ENCODE measurements at places on chromosomes 4 and X.
A peak's percentile ranks its signal among the peaks of the same experiment; 100 is the strongest.

GRCh38 chr4:39495446-39496213, 31.6 kb downstream of the UGDH start:
- DNase-seq: no peak

GRCh38 chrX:74421036-74421739, at the start of gene SLC16A2:
TSS of gene SLC16A2 (plus strand) at chrX:74421493. CDS start at chrX:74421638, 145 bp downstream.
- DNase-seq: no peak

DNA sequence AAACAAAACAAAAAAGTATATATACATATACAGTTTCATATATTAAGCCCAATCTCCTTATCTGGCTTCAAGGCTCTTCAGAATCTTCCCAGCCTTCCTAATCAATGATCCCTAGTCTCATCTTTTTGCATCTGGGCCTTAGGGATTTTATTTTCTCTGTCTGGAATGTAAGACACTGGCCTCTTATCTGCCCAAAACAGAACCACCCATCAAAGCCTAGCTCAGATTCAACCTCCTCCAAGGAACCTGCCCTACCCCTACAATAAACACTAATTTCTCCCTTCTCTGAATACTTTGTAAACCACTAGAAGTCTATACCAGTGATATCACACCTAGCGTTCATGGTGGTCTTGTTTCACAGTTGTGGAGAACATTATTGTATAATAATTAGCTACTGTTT, 23.2 kb upstream of the GAB1 start:
- no peak for DNase-seq

- DNase-seq: no peak
Observed at GRCh38 chrX:25941559-25942250, 196.4 kb upstream of the MAGEB18 start.

GRCh38 chrX:69162361-69162865, 2.8 kb downstream of the PJA1 start:
- DNase-seq: no peak

- DNase-seq: no peak
Observed at GRCh38 chr4:128346054-128346716, 58.6 kb upstream of the PGRMC2 start.

GRCh38 chr4:141350122-141350905, 129.6 kb downstream of the ZNF330 start:
- no peak for DNase-seq

- DNase-seq: no peak
Observed at GRCh38 chrX:130669233-130669632, 233.8 kb downstream of the ENOX2 start.

DNA sequence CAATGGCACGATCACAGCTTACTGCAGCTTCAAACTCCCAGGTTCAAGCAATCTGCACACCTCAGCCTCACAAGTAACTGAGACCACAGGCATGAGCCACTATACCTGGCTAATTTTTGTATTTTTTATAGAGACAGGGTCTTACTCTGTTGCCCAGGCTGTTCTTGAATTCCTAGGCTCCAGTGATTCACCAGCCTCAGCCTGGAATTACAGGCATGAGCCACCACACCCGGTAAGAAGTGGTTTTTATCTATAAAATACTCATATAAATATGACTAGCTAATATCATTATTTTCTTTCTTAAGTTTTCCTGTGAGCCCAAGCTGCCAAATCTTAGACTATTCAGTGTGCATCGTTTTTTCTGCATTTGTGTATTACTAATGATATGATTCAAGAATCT, 4.4 kb downstream of the SCFD2 start:
- DNase-seq: no peak

DNA sequence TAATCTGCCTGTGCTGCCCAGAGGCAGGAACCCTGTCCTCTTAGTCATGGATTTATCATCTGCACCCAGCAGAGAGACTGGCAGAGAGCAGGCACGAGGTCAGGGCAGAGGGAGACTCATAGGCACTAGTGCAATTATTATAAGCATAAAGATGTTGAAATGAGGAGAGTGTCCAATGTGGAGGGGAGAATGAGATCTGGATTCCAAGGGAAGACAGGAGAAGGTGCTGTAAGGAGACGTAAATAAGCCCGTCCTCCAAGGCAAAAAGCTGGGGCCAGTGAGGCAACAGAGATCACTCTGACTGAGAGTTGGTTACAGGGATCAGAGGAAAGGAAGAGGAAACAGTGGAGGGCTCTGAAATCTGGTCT, 406.2 kb downstream of the MAPK10 start:
- DNase-seq: no peak

GRCh38 chr4:140153419-140153717, 616 bp downstream of the MAML3 start:
- no peak for DNase-seq

DNA sequence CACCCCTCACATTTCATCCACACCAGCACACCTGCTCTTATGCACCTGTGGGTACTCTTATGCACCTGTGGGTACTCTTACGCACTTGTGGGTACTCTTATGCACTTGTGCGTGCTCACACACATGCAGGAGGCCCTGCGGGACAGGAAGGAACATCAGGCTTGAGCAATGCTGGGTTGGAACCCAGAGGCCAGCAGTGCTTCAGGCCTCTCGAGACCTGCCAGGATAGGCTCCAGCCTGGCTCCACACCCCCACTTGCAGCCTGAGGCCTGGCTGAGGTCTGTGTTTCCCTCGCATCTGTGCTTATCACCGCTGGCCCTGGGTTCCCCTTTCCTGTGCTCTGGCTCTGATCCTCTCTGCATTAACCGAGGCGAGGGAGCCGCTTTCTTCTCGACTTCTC, 34.7 kb downstream of the SORCS2 start:
- no peak for DNase-seq

GRCh38 chrX:10482261-10482660, 138.1 kb downstream of the MID1 start:
- no peak for DNase-seq

- no peak for DNase-seq
Observed at GRCh38 chrX:38699121-38699520, 102.1 kb upstream of the MID1IP1 start.

GRCh38 chrX:56385336-56385735, 153.2 kb downstream of the KLF8 start:
- no peak for DNase-seq

DNA sequence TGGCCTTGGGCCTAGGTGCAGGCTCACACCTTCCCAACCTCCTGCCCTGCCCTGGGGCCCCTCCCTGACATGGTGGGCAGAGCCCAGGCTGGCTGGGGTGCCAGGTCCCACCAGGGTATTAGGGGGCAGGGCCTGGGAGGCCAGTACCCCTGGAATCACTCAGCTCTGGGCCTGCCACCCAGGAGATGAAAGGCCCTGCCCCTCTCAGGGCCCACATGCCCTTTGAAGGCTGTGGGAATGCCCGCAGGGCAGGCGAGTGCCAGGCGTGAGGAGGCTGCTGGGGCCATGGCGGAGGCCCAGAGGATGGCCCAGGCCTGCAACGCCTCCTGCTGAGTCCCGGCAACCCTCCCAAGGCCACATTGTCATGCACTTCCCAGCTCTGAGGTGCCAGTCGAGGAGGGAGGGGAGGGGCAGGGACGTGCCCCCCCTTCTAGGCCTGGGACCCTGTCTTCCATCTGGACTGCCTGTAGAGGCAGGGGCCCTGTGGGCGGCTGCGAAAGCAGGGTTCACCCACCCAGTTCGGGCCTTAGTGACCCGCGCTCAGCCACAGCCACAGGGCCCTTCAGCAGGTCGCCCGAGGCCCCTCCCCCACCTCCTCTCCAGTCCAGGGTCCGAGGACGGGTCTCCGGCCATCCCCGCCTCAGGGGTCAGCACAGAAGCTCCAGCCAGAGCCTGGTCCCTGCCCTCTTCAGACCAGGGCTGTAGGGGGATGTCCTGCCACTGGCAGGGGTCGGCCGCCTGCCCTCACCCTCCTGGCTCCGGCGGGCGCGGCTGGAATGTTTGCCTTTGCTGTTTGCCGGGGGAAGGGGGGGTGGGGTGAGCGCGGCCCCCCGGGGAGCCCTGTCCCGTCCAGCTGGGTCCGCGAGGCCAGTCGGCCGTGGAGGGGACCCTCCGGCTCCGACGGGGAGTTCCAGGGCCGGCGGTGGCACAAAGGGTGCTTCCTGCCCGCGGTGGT, 26.7 kb upstream of the FGFR3 start:
- DNase-seq: no peak

DNA sequence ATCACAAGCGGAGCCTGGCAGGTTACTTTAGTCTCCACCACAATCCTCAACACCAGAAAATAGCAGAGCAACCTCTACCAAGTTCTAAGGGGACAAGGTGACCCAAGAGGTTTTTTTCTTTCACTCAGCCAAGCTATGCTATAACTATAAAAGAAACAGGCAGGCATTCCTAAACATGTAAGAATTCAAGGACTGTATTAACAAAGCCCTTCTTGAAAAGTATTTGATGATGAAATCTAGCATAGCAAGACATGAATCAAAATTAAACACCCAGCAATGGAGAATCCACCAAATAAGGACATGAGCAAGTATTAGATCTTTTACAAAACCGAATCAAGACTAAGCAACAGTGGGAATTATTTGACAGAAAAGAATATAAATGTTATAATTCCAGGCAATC, 25.7 kb upstream of the C1QTNF7 start:
- no peak for DNase-seq

GRCh38 chr4:86894455-86894854, 2.2 kb upstream of the C4orf36 start:
- DNase-seq: no peak

GRCh38 chrX:11215191-11215921, 77.9 kb upstream of the AMELX start:
- DNase-seq: no peak

- DNase-seq: no peak
Observed at GRCh38 chrX:134868771-134869495, 121.9 kb upstream of the SMIM10 start.

DNA sequence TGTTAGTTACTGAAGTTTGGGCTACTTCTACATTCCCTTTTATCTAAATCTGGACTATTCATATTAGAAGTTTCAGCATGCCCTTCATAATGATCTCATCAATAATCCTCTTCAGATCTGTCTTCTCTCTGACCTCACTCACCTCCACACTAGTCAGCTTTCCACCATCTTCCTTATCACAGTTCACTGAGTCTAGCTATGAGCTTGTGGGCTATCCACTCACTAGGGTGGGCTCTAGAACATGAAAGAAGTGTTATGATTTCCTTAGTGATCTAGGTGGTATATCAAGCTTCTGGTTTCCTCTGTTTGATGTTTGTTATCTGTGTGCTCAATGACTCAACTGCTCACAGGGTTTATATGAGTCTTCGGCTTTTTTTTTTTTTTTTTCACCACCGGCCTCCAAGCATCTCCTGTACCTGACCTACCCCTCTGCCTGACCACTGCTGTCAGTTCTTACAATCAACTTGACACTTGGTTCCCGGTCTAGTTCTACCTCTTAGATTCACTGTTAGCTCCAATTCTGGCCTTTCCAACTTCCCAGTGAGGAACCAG, 103.1 kb downstream of the PAPSS1 start:
- DNase-seq: no peak

- DNase-seq: no peak
Observed at GRCh38 chrX:154987940-154988339, 34.6 kb downstream of the F8 start.

GRCh38 chrX:44931441-44931973, 58.5 kb downstream of the KDM6A start:
- no peak for DNase-seq

GRCh38 chr4:71133491-71133890, 140.0 kb downstream of the DCK start:
- DNase-seq: no peak

- no peak for DNase-seq
Observed at GRCh38 chr4:173535957-173536356, 5.9 kb upstream of the HAND2 start.

- no peak for DNase-seq
Observed at GRCh38 chr4:34649716-34650115, 1594.6 kb downstream of the ARAP2 start.

- no peak for DNase-seq
Observed at GRCh38 chr4:62263454-62263853, 1063.3 kb downstream of the ADGRL3 start.

GRCh38 chr4:17787315-17787714, 5.9 kb upstream of the FAM184B start:
- DNase-seq: no peak

GRCh38 chr4:79847411-79847810, 225.6 kb downstream of the ANTXR2 start:
- no peak for DNase-seq

GRCh38 chrX:154715825-154716224, 35.1 kb downstream of the GAB3 start:
- no peak for DNase-seq

DNA sequence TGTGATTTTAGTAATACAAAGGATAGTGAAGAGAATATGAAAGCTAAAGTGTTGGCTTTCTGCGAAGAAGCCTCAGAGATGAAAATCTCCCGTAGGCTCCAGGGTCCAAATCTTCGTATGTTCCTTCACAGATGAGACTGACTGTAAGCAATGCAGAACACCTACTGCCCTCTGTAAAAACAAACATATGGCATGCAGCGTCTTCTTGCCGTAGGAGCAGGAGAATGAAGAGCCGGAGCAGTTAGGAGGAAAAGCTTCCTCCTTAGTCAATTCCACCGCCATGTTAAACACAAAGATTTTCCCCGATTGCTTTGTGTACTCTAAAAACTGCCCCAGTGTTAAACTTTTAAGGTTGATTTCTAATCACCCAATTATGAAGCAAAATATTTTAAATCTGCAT, 22.5 kb downstream of the RWDD4 start:
- DNase-seq: no peak

DNA sequence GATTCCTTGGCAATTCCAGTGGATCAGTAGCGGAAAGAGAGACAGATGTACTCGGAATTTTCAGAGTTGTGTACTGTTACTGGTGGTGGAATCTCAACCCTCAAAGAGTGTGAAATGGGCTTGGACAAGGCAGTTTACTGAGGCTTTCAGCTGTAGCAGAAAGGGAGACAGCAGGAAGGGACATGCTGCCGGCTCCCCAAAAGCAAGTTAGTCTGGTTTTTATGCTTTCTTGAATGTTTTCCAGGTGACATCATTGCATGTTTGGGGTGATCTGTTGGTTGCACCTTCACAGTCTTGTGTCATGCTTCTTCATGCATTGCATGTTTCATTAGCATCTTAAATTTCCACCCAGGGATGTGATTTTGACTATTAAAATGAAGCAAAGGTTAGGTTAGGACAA, 1282.2 kb downstream of the ADGRL3 start:
- no peak for DNase-seq

- DNase-seq: no peak
Observed at GRCh38 chr4:55637272-55637820, 1.2 kb upstream of the NMU start.

- DNase-seq: no peak
Observed at GRCh38 chr4:24910499-24910898, 2.3 kb downstream of the CCDC149 start.

GRCh38 chrX:15686818-15687685, 22.4 kb upstream of the CLTRN start:
- peak; percentile 26 for DNase-seq

DNA sequence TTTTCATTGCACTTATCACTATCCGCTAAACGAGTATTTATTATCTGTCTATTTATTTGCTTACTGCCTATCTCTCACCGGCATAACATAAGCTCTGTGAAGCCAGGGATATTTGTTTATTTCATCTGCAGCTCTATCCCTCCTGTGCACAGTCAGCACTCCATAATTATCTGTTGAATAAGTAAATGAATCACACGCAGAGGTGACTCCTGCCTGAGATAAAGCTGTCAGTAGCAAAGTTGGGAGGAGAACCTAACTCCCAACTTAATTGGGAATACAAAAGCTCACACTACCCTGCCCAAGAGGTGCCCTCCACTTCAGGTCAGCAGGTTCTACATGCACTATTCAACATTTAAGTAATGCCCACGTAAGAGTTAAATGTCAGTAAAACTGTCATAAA, 85.7 kb downstream of the CORIN start:
- DNase-seq: no peak

- no peak for DNase-seq
Observed at GRCh38 chr4:76194325-76194724, 19.3 kb downstream of the SCARB2 start.

- no peak for DNase-seq
Observed at GRCh38 chrX:16347968-16348670, 180.8 kb downstream of the MAGEB17 start.
